EH (cell line): ENCODE measurements at places on chromosomes 2 and 18.

DNA sequence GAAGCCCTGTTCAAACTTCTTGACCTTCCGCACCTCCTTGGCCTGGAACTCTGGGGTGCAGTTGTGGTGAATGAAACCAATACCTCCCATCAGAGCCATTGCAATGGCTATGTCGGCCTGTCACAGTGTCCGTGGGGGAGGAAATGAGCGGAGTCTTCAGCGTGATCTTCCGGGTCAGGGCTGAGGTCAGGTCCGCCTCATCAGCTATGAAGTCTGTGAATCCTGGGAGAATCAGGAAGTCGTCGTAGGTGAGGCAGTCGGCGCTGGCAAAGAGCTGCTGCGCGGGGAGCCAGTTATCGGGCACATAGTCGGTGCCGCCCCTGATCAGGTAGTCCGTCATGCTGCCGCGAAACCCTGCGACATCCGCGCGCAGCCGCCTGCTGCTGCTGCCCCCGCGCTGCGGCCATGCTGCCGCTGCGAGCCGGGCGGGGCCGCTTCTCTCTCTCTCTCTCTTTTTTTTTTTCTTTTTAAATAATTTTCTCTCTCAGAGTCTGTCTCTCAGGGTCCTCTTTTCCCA is 154.1 kb upstream of the ZSWIM2 start:
- peak; percentile 43 for DNase-seq

GRCh38 chr2:173355866-173356508 is 1.3 kb downstream of the CDCA7 start:
- no peak for DNase-seq

DNA sequence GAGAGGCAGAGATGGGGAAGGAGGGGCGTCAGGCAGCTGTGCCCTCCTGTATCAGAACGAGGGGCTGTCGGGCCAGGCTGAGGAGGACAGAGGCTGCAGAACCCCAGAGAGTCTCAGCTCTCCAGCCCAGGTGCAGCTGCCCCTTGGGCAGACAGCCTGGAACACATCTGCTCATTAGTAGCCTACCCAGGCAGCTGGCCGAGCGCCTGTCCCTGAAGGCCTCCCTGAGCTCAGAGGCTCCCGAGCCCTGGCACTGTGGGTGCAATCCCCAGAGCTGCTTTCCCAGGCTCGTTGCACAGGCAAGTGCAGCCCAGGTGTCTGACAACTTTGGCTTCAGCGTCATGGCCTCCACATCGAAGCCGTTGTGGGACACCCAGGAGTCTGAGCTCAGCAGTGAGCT is 13.1 kb upstream of the TMEM185B start:
- DNase-seq: no peak

DNA sequence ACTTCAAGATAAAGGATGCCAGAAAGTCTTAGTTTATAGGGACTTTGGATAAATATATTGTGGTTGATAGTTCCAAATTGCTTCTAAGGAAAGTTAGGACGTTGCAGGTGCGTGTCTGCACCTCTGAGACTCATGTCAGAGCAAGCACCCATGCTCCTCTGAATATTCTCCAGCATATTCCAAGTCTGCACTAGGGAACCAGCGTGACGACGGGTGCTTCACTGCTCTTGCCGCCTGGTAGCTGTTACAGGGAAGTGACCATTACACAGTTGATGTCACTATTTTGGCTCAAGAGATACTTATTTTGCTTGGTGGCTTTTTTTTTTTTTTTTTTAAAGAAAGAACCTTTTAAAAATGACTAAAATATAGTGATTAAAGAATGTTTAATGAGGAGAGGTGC is 35.6 kb downstream of the GATA6 start:
- no peak for DNase-seq

DNA sequence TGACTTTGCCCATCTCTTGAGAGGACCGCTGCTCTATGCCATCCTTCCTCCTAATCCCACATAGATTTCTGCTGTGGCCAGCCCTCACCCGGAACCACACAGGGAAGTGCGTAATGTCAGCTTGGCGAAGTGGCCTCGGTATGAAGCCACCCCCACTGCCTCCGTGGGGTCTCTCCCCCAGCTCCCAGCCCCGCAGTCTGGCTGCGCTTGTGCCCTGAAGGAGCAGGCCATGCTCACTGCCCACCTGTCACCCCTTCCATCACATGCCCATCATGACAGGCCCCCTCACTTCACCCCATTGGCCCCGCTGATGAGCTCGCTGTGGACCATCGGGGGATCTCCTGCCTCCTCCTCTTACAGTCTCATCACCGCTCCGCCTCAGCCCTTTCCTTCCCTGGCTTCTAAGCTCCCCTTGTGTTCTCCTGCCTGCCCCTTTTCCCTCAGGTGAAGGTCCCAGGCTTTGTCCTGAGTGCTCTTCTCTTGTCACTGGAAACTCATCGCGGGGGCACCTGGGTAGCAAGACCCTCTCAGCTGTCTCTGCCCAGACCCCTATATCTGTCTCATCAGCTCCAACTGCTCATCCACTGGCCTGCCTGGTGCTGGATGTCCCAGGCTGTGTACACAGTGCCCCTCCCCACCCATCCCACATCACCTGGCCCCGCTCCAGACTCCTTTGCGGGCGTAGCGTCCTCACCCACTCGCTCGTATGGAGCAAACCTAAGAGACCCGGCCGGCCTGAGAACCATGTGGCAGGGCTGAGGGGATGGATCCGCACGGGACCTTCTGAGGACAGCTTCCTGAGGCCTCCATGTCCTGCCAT is 81.7 kb downstream of the GLI2 start:
- DNase-seq: no peak

DNA sequence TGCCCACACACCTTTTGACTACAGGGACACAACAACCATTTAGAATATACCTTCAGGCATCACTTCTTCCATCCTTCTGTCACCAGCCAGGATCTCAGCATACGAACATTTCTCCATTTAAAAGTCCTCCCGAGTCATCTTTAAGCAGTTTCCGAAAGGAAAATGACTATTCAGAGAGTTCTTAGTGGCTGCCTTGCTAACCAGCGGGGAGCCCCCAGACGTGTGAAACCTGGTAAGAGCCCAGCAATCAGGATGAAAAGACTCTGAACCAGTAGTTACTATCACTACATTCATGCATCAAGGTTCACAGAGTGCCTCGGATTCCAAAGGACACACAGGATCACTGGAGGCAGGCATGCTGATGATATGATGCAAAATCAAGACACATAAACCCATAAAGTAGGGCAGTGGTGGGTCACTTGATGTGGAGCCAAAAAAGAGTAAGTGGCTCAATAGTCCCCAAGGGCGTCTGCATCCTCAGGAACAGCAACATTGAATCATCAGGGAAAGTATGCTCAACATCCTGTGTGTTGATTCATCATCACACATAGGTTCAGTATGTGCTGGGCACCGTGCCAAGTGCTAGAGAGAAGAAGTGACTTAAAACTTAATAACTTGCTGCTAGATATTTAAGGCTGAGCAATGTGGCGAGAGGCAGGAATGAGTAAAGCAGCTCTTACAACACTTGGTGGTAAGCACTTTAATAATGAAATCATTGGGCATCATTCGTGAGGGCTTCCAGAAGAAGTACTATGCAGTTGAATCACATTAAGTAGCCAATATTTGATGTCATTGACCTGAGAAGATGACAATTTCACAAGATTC is 4.4 kb downstream of the CCL20 start:
- DNase-seq: peak; percentile 100

- DNase-seq: peak; percentile 43
Observed at GRCh38 chr2:162073888-162074631, at the start of gene DPP4. DPP4 (minus strand) TSS chr2:162074215; CDS start chr2:162073981, 234 bp downstream.

DNA sequence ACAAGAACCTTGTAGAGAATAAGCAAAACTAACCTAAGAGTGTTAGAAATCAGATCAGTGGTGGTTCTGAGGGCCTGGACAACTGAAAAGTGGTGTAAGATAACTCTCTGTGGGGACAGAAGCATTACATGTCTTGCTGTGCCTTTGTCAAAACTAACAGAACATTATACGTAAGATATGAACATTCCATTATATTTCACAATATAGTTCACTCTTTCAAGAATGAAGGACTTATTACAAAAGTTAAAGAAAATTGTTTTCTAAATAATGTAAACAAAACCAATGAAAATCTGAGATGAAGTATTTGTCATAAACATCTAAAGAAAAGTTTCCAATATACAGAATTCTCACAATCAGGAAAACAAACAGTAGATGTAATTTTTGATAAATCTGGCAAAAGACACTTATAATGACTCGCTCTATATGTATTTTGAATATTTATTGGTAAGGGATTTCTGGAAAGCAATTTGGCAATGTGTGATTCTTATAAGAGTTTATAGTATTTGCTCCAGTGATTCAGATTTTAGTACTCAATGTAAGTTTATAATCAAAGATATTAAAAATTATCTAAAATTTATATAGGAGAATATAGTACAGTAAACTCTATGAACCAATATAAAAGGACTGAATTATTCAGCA is 258.4 kb downstream of the CD226 start:
- DNase-seq: no peak

DNA sequence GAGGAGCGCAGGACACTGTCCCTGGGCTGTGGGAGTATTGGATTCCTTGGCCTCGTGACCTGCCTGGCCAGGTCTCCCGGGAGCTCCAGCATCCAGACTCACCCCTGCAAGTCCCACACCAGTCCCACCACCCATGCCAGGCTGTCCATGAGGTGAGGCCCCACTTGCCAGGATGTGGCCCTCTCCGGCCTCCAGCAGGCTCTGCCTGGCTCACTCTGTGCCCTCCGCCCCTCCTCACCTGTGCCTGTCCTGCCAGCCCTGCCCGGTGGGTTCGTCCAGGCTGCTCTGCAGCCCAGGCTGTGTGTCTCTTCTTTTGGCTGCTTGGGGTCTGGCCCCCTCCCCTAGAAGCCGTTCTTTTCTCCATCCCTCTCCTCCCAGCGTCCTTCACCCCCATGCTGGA is 436.8 kb upstream of the MYT1L start:
- no peak for DNase-seq

- no peak for DNase-seq
Observed at GRCh38 chr2:68043032-68043431, 19.8 kb downstream of the C1D start.

- DNase-seq: no peak
Observed at GRCh38 chr2:145845923-145846322, 1326.0 kb upstream of the ZEB2 start.

GRCh38 chr2:239882781-239883180 is 142.4 kb downstream of the NDUFA10 start:
- DNase-seq: no peak

DNA sequence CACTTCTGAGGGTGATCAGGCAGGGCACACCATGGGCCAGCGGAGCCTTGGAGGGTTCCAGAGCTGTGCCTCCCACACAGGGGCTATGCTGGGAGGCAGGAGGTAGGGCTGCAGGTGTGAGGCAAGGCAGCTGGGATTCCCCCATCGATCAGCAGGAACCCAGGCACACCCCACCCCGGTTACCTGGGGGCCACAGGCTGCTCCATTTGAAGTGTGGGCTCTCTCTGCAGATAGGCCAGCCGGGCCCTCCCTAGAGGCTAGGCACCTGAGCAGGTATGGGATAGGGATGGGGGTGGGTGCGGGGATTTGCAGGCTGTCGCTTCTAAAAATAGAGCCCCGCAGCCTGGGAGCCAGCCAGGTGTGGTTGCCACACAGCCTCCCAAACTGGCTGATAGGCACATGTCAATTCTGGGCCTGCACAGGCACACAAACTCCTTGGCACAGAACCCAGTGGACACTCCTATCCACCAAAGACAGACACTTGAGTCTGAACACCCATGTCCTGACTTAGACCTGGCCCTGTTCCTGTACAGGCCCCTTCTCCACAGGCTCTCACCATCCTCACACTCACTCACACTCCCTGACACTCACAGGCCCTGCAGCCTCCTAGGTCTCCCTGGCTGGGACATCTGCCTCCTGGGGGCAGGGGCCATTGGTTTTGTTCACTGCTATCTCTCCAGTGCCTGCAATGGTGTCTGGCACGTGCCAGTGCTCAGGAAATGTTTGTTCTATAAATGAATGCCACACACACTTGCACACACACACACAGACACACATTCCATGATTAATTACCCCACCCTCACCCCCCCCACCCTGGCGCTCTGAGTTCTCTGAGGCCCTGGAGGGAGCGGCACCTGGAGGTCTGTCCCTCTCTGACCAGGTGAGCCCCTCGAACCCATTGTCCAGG is 73.4 kb downstream of the ZFP36L2 start:
- no peak for DNase-seq
